ENCODE measurements at places on chromosomes 12 and 14. TPM values are rescaled to one million over a fixed set of nuclear protein-coding genes. Genes with fewer than 3 reads are reported as not detected.

The DNAJC22 gene
- 19.5 TPM for total RNA-seq

The OTX2 gene
- not detected for total RNA-seq

DNA sequence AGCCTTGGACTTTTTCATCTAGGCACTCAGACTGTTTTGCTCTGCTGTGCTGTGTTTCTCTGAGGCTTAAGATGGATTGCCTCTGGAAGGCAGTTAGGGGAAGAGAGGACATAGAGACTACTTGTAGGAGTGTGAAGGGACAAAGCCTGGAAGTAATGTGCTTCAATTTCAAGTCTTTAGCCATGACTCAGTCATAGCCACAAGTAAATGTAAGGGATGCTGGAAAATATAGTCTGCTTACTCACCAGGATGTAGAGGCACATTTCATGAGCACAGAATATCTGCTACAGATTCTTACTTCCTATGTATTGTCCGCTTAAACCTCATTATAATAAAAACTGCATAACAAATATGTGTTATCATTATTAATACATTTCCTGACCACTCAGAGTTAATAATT, 794.3 kb upstream of the NOVA1 start:
- DNase-seq = no peak
- no peak overlapping the region for H3K27ac ChIP-seq
- H3K36me3 ChIP-seq = no peaks in the 10 kb centered on the region
- H3K4me3 ChIP-seq = no peak overlapping the region
- H3K27me3 ChIP-seq = no peaks in the 10 kb centered on the region

GRCh38 chr14:40796168-40796567, 810.5 kb upstream of the LRFN5 start:
- H3K4me3 ChIP-seq = no peak overlapping the region
- no peak for DNase-seq
- H3K4me1 ChIP-seq = no peaks in the 10 kb centered on the region

The SOS2 gene
- total RNA-seq = 43.4 TPM

The NGB gene
- total RNA-seq = not detected

GRCh38 chr12:107906707-107907106, 132.2 kb downstream of the ASCL4 start:
- peaks cover 4% of the 10 kb centered on the region for H3K27me3 ChIP-seq
- H3K4me1 ChIP-seq = peaks cover 3% of the 10 kb centered on the region
- DNase-seq = no peak
- H3K4me3 ChIP-seq = no peak overlapping the region
- no peaks in the 10 kb centered on the region for H3K36me3 ChIP-seq
- no peak overlapping the region for H3K27ac ChIP-seq

- H3K36me3 ChIP-seq = no peaks in the 10 kb centered on the region
- no peak overlapping the region for H3K4me3 ChIP-seq
These were observed 52.1 kb upstream of the AEBP2 start for GRCh38 chr12:19387161-19387560.

DNA sequence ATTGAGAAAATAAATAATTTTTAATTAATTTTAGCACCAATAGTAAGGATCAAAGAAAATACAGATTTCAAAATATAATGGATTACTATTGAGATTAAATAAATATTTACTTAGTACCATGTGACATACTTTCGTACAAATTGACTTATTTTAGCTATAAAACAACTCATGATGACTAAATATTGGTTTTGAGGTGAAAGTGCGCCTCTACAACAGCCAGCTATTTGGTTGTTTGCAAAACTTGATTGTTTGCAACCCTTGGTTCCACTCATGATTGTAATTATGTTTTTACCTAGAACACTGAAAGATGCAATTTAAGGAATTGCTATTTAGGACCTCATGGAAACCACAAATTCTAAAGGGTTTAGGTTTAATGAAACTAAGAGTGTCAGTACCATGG, 51.9 kb upstream of the PPM1H start:
- H3K4me1 ChIP-seq = no peaks in the 10 kb centered on the region
- no peak overlapping the region for H3K27ac ChIP-seq
- H3K4me3 ChIP-seq = no peak overlapping the region
- H3K36me3 ChIP-seq = no peaks in the 10 kb centered on the region
- no peak for DNase-seq

All from thyroid gland (tissue), 4 donors.